Activated CD8-positive, alpha-beta memory T cell treated with anti-CD3 and anti-CD28 coated beads, Interleukin-2, amount 10 ng/mL, durations not matched to agents 7 days and 5 days (primary cell): ENCODE measurements at places on chromosomes 11 and 22. TPM values are rescaled to one million over a fixed set of nuclear protein-coding genes. Genes with fewer than 3 reads are reported as not detected.
A peak's percentile ranks its signal among the peaks of the same experiment; 100 is the strongest.

DNA sequence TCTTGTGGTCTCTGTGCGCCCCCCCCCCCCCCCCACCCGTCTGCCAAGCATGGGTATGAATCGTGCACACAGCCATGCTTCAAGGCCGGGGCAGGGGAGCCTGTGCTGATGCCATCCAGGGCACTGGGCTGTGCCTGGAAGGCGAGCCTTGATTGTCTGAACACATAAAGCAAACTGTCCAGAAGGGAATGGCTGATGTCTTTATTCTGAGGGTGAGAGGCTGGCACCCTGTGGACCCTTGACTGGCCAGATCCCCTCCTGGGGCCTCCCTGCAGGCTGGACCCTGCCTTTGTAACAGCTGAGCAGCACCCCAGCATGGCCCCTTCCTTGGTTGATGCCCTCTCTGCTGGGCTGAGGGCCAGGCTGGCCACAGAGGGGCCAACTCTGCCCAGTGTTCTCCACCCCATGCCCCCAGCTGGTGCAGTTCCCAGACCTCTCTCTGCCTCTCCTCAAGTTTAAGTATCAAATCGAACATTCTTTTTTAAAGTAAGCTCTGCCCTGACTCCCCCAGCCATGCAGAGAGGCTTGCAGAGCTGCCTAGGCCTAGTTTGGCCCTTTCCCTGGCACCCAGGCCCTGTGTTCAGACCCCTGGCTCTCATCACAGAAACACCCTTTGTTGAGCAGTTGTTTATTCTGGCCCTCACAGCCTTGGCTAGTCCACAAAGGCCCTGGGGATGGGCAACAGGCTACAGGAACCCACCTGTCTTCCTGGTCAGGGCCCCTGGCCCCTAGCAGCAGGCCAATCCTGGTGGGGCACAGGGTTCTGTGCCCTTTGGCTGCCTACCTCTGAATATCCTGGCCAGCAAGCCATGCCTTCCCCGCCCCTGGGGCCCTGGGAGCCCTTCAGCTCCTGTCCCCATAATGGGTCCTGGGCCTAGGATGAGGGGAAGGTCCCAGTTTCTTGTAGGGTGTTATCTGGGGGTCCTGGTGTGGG lies 3.9 kb upstream of the RANBP1 start:
- DNase-seq: no peak

- DNase-seq: no peak
Measured at GRCh38 chr11:12188548-12189317, 78.3 kb downstream of the MICAL2 start.

- DNase-seq: no peak
Measured at GRCh38 chr11:126702987-126703386, 297.6 kb downstream of the KIRREL3 start.

GRCh38 chr22:50139843-50140415 lies 30.6 kb upstream of the PANX2 start:
- no peak for DNase-seq

DNA sequence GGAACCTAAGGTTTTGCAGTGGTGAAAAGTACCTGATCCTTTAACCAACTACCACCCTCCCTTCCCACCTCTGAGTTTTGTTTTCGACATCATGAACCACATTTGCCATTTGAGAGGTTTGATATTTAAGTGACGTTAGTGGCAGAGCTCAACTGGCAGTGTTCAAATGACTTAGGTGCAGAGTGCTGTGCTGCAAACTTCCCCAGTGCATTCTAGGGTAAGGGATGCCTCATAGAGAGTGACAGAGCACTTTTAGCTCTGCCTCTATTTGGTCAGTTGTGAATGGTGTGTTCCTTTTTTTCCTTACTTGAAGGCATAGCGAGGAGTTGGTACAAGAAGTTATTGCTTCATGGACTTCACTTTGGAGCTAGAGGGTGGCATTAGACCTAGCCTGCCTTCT lies 9.4 kb downstream of the BMAL1 start:
- DNase-seq: peak; percentile 74

- no peak for DNase-seq
Measured at GRCh38 chr11:70075836-70076235, 2.3 kb upstream of the ANO1 start.

DNA sequence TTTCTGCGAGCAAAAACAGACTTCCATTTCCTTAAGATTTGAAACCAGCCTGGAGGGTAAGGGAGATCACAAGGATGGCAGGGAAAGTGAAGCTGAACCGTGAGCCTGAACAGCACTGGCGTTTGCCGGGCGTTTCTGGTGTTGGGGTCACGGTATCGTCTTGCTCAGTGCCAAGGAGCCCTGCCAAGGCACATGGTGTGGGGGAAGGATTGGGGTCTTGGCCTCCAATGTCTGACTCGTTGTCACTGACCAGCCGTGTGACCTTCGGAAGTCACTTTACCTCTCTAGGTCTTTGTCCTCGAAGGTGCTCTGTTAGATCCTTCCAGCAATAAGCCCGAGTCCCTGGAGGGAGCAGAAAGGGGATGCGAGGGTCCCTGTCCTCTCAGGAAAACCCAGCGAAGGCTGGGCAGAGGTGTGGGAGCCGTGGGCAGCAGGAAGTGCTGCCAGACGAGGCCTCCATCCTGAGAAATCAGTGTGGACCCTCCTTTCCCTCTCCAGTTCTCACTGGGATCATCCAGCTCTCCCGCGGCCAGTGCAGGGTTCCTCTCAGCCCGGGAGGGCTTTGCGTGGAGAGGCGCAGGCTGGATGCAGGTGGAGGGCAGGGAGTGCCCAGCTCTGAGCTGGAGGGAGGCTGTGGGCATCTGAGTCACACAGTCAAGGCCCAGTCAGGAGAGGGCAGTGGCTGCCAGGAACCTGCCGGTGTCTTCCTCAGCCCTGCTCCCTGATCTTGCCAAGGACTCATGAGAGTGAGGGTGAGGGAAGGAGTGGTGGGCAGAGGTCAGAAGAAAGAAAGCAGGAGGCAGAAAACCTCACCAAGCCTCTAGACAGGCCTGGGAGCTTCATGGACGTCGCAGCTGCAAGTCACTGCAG lies 18.9 kb downstream of the TOM1 start:
- DNase-seq: no peak

GRCh38 chr22:23539135-23539838 lies 40.8 kb downstream of the IGLL1 start:
- DNase-seq: peak; percentile 87

- DNase-seq: no peak
Measured at GRCh38 chr11:116865696-116866095, 28.3 kb upstream of the APOA1 start.

DNA sequence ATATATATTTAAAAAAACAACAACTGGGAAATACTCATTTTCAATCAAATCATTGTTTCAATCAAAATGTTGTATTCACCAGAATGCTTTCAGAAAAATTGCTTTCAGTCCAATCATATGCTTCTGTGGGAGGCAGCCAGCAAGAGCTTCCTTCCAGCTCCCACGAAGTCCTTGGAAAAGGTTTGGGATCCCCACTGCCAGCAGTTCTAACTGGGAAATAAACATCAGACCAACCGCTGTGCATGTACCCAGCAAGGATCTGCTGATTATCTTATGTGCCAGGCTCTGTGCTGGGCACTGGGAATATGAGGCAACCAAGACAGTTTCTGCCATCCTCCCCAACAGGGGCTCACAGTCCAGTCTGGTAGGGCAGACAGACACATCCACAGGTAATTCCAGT lies 10.8 kb downstream of the RPS13 start:
- DNase-seq: no peak

GRCh38 chr22:31683181-31684105 lies 21.4 kb upstream of the PISD start:
- DNase-seq: no peak

DNA sequence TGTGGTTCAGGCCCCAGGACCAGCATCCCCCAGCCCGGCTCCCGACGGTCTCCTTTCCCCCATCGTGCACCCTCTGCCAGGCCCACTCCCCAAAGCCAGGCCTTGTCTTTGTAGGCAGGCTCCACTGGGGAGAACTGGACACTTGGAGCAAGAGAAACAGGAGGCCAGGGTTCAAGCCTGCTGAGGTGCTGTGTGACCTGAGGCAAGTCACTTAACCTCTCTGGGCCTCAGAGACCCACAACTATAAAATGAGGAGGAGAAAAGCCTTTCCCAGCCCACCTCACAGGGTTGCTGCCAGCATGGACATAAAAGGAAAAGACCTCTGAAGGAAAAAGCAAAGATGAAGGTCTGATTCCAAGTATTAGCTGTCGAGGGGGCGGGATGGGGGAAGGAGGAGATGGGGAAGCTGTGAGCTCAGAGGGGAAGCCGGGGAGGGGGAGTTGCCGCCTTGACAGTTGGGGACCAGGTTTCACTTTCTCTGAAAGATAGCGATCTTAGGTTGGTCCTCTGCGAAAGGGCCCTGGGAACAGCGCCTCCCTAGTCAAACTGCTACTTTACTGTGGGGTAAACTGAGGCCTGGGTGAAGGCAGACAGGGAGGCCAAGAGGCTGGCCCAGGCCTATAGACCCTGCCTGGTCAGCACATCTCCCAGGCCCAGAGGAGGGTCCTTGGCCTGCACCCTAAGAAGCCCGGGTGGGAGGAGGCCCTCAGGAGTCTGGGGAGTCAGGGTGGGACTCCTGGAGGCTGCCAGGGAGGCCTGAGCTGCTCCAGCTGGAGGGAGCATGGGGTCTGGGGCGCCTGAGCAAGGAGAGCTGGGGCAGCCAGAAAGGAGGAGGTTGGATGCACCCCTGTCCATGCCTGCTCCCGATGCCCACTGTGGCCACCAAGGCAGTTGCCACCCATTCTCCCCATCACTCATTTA lies 991 bp upstream of the OSM start:
- DNase-seq: peak; percentile 88

GRCh38 chr22:44366372-44367300 lies 53.9 kb upstream of the SHISAL1 start:
- DNase-seq: no peak

GRCh38 chr11:120936356-120936755 lies 87.5 kb upstream of the TBCEL start:
- DNase-seq: no peak

DNA sequence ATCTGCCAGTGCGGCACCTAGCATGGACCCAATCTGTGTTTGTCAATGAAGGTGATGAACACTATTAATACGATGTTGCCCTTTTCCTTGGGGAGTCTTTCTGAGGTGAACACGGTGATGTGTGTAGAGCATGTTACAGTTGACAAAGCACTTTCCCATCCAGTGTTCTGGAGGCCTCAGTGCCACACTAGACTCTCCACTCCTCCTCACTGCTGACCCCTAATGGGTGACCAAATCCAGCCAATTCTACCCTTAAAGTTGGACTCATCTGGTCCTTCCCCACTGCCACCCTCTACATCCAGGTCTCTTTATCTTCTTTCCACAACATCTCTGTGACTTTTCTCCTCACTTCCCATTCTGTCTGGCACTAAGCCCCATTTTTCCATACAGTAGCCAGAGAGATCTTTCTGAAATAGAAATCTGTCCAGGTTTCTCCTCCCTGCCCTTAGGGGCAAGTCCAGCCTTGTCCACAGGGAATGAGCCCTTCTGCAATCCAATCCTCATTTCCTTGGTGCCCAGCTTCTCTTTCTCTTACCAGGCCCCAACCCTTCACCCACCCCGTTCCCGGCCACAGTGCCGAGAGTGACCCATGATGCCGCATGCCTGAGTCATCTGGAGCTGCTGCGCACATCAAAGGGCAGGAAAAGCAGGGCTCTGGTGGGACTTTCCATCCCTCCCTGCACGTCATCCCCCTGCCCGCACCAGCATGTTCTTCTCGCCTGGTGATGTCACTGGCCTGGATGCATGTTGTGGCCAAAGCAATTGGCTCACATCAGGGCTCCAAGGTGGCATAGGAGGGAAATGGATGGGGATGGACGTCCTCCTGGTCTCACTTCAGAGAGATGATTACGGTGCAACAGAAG lies 64.2 kb downstream of the RASSF10 start:
- DNase-seq: no peak

DNA sequence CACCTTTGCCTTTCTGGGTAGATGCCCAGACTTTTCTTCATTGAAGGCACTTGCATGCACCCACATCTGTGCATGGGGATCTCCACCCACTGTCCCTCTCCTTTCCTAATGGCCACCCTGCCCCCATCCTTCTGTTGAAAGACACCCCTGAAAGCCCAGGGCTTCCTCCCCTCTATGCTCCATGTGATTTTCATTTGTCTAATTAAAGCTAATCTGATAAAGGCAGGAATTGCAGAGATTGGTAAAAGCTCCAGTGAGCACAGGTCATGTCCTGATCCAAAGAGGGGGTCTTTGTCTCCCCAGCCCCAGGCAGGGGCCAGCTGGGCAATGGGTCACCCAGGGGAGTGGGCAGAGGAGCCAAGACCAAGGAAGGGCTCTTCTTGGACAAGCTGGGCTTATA lies 107.6 kb upstream of the CD82 start:
- DNase-seq: no peak

DNA sequence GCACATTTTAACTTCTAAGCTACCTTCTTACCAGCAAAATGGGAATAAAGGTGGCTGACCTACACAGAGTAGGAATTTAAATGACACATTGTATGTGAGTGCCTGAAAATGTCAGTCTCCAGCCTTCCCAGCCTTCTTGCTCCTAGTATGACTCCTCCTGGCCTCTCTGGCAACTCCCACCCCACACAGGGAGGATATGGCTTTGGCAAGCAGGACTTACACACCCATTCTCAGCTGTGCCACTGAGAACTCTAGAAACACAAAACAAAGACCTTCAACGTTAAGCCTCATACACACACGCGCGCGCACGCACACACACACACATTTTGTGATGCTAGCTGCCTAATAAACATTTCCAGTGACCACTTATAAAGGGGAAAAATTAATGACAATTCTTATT lies 65.8 kb downstream of the PACSIN2 start:
- DNase-seq: no peak

DNA sequence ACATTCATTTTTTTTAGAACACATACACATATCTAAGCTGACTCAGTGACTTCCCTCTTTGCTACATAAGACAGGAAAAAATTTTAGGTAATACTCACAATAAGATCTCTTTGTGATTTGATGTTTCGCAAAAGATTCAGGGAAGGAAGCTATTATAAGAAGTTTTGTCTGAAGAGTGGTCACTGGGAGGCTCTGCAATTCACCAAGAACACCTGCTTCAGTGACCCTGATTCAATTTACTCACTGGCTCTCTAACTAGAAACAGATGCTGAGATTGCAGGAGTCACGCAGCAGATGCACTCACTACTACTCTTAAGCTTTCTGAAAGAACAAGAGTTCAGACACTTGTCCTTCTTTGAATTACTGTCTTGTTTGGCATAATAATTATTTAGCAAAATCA lies 193.6 kb upstream of the DDI1 start:
- no peak for DNase-seq

DNA sequence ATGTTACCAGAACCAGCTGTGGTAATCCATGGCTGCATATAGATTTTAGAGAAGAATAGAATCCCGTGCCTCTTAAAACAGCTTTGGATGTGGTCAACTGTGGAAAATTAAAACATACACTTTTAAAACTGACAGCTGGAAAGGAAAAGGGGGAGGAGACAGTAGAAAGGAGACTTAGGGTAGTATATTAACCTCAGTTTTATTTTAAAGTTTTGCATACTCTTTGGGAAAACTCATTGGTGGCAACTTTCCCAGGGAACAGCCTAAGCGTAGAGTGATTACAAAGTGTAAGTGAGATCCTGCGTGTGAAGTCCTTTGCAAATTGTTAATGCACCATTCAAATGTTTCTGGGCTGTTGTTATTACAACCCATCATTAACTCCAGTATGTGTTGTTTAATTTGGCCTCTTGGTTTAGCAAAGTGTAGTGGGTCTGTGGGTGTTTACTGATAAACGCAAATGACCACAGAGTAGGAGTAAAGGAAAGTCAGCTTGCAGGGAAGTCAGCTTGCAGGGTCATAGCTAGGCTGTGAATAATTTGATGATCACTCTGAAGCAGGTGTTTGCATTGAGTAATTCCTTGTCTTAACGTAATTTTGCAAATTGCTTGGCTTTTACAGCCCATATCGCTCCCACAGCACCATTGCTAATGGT lies 88.0 kb upstream of the DBX1 start:
- DNase-seq: no peak

The FBLN1 gene
- total RNA-seq: 0.42 TPM

The BCR gene
- total RNA-seq: 40.2 TPM

The FJX1 gene
- total RNA-seq: 0.33 TPM

The TMEM191C gene
- total RNA-seq: 1.1 TPM

The ABCC8 gene
- total RNA-seq: not detected

The CRYBB3 gene
- total RNA-seq: not detected
